ENCODE measurements at places on chromosomes 1 and 21. TPM values are rescaled to one million over a fixed set of nuclear protein-coding genes. Genes with fewer than 3 reads are reported as not detected.
A peak's percentile ranks its signal among the peaks of the same experiment; 100 is the strongest.

DNA sequence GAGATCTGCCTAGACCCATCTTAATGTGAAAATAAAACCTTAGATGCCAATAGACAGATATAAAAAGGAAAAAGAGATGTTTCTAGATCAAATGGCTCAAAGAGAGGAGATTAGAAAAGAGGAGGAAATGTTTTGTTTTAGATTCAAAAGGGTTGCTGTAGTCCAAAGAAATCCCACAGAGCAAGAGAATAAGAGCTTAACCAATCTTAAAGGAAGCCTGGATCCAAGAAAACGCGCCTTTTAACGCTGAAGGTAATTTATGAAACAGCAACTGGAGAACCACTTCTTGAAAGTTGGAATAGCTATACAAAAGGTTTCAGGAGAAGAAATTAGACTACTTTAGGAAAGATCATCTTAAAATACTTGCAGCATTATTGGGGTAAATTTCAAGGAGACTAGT is 298.8 kb downstream of the BRINP2 start:
- no peak for DNase-seq

- no peak for DNase-seq
Measured at GRCh38 chr1:224864006-224864405, 65.5 kb upstream of the DNAH14 start.

GRCh38 chr1:33255347-33256220 is 708 bp upstream of the ZNF362 start:
- peak; percentile 89 for DNase-seq

DNA sequence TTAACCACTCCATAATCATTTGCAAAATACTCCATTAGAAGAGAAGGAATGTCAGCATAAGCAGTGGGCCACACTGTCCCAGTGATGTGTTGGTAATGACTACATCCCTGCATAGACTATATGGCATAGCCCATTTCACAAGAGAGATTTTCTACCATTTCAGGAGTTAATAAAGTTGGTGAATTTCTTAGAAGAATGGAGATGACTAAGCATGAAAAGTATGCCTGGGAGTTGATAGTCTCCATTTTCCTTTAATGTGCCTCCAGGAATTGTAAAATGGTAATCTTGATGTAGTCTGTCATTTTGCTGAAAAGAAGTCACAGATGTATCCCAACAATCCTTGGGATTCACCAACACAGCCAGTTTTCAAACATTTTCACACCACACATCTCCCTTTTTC is 608.8 kb upstream of the CHRM3 start:
- DNase-seq, result no peak

GRCh38 chr1:40039757-40040510 is 595 bp upstream of the CAP1 start:
- peak; percentile 95 for DNase-seq

DNA sequence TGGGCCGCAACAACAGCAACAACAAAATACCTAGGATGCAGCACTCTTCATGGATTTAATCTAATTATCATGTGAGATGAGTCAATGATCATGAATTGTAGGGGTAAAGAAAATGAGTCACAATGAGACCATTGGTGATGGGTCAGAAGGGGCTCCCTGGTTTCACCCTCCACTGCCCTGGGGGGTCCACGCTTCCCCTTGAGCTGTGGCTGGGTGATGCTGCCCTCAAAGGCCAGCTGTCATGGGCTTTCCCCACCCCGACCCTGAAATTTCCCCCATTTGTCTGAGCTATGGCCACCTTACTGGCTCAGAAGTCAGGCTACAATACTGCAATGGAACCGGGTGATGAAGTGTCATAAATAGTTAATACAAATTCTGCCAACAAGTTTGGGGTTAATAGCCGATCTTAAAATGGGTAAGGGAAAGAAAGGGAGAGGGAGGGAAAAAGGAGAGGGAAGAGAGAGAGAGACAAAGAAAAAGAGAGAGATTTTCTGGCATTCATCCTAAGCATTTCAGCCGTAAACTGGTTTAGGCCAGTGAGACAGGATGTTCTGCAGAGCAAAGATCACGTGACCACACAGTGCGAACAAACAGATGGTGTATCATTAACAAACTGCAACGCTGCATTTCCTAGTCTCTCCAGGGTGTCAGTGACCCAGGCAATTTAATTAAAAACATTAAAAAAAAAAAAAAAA is 143.4 kb upstream of the ERRFI1 start:
- DNase-seq, result peak; percentile 68

DNA sequence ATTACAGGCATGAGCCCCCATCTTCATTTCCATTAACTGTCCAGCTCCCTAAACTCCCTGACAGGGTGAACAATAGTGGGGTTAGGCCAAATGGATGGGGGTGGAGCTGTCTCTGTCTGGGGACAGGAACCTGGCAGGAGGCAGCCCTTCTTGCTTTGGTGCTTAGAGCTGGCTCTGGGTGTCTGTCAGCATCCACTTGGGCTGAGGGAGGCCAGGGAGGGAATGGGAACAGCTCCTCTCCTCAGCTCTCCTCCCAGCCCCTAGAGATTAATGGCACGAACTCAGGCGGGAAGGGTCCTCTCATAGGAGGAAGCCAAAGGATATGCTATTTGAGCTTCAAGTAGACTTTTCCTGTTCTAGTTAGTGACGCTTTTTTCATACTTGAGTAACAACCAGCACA is 11.1 kb upstream of the ETV3L start:
- peak; percentile 34 for DNase-seq

GRCh38 chr21:14064296-14064645 is 146.5 kb downstream of the LIPI start:
- DNase-seq, result no peak

DNA sequence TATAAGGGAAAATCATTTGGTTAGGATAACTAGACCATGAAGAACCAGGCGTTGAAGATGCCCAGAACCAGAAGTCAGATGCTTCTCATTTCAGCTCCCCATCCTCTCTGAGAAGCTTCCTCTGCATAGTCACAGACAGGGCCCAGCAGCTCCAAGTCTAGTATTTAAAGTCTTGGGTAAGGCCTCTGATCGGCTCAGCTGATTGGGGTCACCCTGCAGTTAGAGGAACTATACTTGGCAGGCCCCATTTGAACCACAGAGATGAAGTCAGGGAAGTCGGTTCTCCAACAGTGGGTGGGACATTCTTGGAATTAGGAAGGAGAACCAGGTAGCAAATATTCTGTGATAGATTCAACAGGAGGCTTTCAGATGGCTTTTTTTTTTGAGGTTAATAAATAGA is 48.3 kb downstream of the SLC22A15 start:
- no peak for DNase-seq

- no peak for DNase-seq
Measured at GRCh38 chr1:119632103-119632490, 16.0 kb downstream of the ZNF697 start.

DNA sequence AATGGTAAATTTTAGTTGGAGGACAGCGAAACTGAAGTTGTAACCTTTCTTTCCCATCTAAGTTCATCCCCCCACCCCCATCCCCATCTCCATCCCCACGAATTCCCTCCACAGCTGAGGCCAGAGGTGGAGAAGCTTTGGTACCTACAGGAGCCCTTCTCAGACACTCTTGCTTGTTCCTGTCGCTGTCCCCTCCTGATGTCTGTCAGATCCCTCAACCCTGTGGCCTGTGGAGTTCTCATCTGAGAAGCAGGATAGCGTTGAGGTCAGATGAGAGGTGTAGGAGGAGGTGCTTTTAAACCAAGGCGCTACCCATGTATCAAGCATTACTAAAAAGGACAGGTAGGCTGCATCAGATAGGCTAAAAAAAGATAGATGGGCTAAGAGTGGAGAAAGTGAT is 769 bp downstream of the NTPCR start:
- no peak for DNase-seq

DNA sequence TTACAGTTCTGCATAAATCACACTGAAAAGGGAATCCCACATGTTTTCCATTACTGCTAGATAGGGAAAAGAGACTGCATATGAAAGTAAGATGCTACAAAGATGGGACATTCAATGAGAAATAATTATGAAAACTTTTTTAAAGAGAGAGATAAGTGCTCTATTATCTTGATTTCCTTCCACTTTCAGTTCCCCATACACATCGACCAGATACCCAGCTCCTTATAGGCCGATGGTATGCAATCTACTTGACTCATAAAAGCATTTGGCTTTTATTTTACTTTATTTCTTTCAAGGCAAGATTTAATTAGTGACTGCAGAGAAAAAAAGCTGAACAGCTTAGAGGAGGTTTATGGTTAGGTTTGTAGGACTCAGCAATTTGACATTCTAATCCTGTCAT is 13.1 kb downstream of the BRINP2 start:
- DNase-seq, result no peak

- peak; percentile 83 for DNase-seq
Measured at GRCh38 chr1:201748335-201748734, 80.6 kb upstream of the IPO9 start.

GRCh38 chr1:28021064-28021463 is 61.3 kb downstream of the XKR8 start:
- no peak for DNase-seq

- DNase-seq, result no peak
Measured at GRCh38 chr21:37536616-37537278, 170.2 kb downstream of the DYRK1A start.

DNA sequence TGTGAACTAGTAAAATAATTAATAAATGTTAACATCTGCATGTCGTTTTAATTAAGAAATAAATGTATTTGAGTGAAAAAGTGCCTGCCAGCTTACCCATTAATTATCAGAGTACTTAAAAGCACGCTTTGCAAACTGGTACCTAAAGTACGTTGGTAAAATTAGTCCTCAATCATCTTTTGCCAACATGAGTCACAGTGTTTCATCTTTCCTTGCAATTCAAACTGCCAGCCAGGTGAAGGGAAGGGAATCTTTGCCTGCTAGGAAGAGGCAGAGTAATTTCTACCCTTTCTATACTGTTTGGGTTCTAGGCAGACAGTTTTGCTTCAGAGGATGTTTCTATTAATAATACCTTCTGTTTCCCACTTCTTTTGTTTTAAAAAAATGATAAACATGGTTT is 57.2 kb upstream of the CNIH3 start:
- DNase-seq, result no peak

DNA sequence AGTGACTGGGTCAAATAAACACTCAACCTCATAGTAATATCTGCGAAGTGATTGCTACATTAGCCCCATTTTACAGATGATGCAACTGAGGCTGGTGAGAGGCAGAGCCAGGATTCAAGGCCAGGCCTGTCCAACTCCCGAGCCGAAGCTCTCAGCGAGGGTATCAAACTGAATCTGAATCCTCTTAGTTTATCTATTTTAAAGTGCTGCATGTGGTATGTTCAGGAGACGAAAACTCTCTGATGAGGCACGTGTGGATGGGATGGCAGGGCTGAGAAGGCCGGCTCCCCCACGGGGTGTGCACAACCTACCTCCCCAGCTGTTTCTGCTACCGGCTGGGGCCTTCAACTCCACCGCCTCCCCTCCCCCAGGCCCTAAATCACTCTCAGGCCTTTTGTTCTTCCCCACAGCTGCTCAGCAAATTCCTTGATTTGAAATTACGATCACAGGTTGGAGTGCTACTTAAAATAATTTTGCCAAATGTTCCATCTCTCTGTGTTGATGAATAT is 171.8 kb downstream of the TOMM20 start:
- no peak for DNase-seq

DNA sequence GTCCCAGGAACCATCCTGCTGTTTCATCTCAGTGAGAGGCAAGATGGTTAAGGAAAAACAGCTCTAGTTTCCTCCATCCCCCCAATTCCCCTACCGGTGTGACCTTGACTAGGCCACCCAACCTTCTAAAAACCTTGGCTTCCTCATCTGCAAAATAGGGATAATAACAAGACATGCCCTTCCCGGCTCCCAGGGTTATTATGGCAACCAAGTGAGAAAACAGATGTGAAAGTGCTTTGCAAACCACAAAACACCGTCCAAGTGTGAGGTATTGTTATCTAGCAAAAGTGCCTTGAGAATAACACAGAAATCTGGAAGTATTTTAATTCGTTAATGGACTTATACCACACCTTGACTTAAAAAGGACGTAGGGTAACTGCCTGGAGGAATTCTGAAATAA is 62.7 kb downstream of the ITPKB start:
- no peak for DNase-seq

DNA sequence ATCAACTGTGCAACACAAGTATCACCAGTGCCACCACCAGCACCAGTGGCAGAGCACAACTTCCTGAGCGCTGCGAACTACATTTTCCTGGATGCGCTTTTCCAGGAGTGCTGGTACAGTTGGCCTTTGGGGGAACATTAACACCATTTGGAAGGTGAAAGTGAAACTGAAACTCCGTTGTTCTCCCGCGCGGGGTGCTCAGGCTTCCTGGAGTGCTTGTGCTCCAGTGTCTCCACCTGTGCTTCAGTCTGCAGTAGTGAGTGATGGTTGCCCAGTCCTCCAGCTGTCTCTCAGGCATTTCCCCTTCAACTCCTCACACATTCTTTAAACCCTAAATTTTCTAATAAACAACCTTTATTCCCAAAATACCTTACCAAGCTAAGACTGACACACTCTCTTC is 187.8 kb downstream of the LRRIQ3 start:
- DNase-seq, result no peak

DEPDC1 gene
- total RNA-seq, result not detected

ABCA4 gene
- 0.16 TPM for total RNA-seq

S100B gene
- total RNA-seq, result 8.7 TPM

GUCA2B gene
- total RNA-seq, result not detected

GBP6 gene
- not detected for total RNA-seq

ACTA1 gene
- total RNA-seq, result 46.8 TPM

C1orf115 gene
- total RNA-seq, result 21.2 TPM

HP1BP3 gene
- total RNA-seq, result 247 TPM

NUF2 gene
- 0.49 TPM for total RNA-seq

CFHR5 gene
- not detected for total RNA-seq

Data from aorta (tissue), 5 donors.